ENCODE measurements at places on chromosomes 6 and 20.

DNA sequence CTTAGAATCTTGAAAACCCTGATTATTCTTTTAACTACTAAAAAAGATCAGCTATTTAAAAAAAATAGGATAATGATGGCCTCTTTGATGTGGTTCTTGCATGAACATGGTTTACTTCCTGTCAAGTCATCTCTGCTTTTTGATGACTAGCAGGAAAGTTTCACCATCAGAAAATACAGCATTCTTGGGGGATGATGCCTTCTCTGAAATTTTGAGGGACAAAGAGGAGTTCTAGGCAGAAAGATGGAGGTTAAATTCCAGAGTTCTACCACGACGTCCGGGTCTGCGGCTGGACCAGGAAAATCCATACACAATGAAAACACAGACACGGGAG is 130.4 kb downstream of the OLIG3 start:
- no peak for DNase-seq

DNA sequence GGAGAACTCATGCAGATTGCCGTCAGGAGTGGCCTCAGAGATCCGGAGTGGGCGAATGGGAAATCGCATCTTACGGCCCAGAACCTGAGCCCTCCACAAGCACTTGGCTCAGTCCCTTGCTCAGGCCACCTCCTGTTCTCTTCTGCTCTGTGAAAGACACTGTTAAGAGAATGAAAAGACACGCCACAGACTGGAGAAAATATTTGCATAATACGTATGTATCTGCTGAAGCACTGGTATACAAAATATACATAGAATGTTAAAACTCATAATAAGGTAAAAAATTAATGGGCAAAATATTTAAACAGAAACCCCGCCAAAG is 838 bp upstream of the POM121L2 start:
- DNase-seq: no peak

DNA sequence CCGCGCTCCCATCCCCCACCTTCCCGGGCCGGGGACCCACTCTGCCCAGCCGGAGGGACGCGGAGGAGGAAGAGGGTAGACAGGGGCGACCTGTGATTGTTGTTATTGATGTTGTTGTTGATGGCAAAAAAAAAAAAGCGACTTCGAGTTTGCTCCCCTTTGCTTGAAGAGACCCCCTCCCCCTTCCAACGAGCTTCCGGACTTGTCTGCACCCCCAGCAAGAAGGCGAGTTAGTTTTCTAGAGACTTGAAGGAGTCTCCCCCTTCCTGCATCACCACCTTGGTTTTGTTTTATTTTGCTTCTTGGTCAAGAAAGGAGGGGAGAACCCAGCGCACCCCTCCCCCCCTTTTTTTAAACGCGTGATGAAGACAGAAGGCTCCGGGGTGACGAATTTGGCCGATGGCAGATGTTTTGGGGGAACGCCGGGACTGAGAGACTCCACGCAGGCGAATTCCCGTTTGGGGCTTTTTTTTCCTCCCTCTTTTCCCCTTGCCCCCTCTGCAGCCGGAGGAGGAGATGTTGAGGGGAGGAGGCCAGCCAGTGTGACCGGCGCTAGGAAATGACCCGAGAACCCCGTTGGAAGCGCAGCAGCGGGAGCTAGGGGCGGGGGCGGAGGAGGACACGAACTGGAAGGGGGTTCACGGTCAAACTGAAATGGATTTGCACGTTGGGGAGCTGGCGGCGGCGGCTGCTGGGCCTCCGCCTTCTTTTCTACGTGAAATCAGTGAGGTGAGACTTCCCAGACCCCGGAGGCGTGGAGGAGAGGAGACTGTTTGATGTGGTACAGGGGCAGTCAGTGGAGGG is 2.8 kb downstream of the SOX4 start:
- DNase-seq: peak; percentile 23

GRCh38 chr6:166464068-166465002 is 81.6 kb upstream of the MPC1 start:
- no peak for DNase-seq

DNA sequence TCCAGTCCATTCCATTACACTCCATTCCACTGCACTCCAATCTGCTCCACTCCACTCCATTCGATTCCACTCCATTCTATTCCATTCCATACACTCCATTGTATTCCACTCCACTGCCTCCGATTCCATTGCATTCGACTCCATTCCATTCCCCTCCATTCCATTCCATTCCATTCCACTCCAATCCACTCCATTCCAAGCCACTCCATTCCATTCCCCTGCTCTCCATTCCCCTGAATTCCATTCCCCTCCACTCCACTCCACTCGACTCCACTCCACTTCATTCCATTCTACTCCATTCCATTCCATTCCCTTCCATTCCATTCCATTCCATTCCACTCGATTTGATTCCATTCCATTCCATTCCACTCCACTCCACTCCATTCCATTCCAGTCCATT is 25.7 kb upstream of the DEFB125 start:
- DNase-seq: no peak

GRCh38 chr6:114419175-114419574 is 76.4 kb upstream of the HS3ST5 start:
- no peak for DNase-seq

- peak; percentile 81 for DNase-seq
Measured at GRCh38 chr6:157981395-157982101, at the start of gene SYNJ2. Gene SYNJ2, plus strand, starts transcription at chr6:157981863. Its CDS starts 99 bp downstream, at chr6:157981962.

DNA sequence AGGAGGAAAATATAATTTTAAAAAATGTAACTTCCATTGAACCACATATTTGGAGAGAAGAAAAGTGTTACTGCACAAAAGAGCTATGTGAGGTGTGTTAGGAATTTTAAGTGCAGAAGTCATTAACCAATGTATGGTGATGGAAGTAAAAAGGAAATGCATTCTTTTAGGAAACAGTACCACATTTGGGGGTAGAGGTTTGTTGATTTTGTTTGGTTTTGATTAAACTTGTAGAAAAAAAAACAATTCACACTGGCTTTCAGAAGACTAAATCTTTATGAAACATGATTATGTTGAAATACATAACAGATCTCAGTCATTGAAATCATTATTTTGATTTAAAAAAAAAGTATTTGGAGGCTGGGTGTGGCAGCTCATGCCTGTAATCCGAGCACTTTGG is 1287.0 kb upstream of the GJE1 start:
- DNase-seq: no peak

GRCh38 chr6:168968228-168968627 is 285.4 kb downstream of the THBS2 start:
- no peak for DNase-seq

DNA sequence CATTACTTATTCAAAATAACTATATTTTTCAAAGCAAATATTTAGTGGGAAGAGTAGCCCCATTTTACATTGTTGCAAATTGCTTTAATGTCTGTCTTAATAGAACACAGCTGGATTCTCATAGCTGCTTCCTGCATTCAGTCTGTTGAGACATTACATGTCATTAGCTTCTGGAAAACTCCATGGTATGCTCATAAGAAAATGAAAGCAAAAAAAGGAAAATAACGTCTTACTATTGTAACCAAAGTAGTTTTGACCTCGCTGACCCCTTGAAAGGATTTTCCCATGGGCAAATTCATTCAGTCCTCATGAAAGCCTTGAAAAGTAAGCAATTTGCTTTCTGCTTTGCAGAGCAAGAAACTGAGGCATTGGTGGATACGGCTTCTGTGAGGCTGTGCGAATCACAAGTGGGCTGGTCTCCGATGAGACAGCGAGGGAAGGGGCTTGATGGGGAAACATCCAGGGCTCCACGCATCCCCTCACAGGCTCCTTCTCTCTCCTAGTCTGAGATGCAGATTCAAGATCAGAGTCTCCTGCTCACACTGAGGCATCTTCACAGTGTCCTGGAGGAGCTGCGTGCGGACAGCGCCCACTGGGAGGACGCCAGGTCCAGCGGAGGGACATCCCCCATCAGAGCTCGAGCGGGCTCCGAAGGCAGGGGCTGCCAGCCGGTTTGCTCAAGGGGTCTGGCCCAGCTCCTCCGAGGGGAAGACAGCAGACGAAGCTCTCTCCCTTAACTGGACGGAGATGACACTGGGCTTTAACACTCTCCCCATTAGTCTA is 3.3 kb downstream of the C20orf202 start:
- DNase-seq: no peak

DNA sequence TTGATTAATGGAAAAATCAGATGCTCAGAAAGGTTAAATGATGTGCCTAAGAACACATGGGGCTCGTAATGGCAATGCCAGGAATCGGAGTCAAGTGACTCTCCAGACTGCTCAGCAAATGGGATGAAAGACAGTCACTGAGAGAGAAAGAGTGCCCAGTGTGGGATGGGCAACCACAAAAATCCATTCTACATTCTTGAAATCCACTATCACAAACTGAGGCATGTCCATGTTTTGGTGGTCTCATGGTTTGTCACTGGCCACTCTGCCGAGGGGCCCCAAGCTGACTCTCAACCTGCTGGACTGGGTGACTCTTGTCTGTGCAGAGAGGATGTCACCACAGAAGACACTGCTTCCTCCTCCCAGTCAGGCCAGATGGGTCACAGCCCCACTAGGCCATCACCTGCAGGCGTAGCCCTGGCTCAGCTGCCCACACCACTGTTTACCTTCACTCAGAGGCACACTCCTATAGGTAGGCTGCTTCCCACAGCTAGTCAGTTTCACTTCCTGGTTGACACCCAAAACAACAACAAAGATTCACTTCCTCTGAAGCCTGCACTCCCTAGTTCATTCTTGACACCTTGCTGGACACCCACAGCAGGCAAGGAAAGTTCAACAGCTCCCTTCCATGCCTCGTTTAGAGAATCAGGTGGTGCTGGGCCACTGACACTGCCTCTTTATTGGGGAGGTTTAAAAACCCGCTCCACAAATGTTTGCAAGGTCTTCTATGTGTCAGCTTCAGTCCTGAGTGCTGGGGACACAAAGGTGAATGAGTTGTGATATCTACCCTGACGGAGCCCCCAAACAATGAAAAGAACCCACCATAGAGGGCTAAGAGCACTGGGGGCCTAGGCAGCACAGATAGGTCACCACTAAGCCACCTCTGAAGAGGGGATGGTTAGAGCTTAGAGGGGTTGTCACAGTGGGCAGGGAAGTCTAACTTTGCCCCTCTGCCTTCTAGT is 21.7 kb downstream of the MAP1LC3A start:
- no peak for DNase-seq

- DNase-seq: no peak
Measured at GRCh38 chr6:98287876-98288275, 546.5 kb upstream of the POU3F2 start.
